ENCODE measurements at places on chromosomes 2 and 18. TPM values are rescaled to one million over a fixed set of nuclear protein-coding genes. Genes with fewer than 3 reads are reported as not detected.
A peak's percentile ranks its signal among the peaks of the same experiment; 100 is the strongest.

GNAL gene
- 2.9 TPM for total RNA-seq

IL1A gene
- 1.4 TPM for total RNA-seq

ST3GAL5 gene
- 10.4 TPM for total RNA-seq

ASPRV1 gene
- 2.2 TPM for total RNA-seq

L3MBTL4 gene
- total RNA-seq, result 14.9 TPM

FHOD3 gene
- 59.7 TPM for total RNA-seq

RNU2-63P gene
- not detected for total RNA-seq

FAM237A gene
- not detected for total RNA-seq

TUBA3E gene
- total RNA-seq, result not detected

WNT6 gene
- total RNA-seq, result 3.9 TPM

CDK5R2 gene
- not detected for total RNA-seq

CENPO gene
- 3.1 TPM for total RNA-seq

GPR39 gene
- total RNA-seq, result 7.7 TPM

TDRD15 gene
- 5.3 TPM for total RNA-seq

BMP10 gene
- 0.48 TPM for total RNA-seq

CCDC178 gene
- 5.5 TPM for total RNA-seq

DNA sequence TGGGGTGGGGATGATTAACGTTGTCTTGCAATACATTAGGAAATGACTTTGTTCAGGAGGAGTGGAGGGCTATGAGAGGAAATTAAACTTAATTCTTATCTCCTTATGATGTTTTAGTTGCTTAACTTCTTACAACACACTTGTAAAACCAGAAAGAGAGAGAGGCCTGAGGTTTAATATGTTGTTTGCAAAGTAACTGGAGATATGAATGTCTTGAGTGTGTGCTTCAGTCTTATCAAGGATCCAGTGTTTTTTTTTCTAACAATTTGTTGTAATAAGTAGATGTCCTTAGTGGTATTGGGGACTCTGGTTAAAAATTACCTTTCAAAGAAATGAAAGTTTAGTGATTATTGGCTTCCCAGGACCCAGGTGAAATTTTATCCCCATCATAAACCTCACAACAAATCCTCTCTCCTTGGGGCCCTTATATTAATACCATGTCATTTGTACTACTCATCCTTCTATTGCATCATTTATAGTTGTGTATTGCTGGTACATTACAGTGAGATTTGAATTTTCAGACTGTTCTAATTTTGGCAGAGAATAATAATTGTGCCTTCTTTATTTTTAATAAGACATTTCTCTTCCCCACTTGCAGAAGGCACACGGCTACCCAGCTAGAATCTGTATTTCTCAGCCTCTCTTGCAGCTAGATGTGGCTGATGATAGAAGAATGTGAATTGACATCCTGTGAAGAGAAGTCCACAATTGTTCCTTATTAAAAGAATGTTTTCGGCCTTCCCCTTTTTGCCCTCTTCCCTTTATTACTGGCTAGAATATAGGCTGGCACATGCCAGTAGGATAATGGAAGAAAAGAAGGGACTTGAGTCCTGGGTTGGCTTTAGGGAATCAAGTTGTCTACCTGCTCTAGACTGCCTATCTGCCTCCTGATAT, 91.9 kb upstream of the CXCR4 start:
- DNase-seq, result no peak

- no peak for DNase-seq
Measured at GRCh38 chr2:232353660-232354059, 24.9 kb upstream of the ALPP start.

GRCh38 chr2:83058683-83059082, 1400.4 kb downstream of the SUCLG1 start:
- DNase-seq, result no peak

DNA sequence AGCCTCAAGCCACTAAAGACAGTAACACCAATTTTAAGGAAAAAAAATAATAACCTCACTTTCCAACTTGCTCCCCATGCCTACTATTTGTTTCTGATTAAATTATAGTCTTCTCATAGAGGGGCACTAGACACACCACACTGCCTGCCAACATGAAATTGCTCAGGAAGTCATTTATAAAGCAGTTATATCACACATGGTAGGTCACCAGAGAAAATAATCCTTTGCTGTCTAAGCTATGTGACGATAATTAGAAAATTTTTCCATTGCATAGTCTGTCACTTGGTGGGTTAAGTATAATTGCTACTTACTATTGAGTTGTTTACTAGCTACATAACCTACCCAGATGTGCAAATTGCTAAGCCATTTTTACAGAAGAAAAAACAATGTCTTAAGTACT, 85.2 kb downstream of the INO80D start:
- DNase-seq, result no peak

DNA sequence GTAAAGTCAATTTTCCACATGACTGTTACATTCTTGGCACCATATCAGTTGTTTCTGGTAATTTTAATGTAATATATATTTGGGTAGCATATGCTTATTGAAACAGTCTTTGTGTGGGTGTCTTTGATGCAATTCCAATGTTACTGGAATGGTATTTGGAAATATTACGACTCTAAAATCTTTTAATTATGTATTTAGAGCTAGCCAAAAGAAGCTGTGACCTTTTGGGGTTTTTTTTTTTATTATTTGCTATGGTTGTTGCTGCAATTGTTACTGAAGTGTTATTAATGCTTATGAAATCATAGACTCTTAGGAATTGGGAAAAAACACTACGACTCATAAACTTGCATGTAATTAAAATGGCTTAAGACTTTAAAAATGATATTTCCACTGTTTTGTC, 95.9 kb downstream of the AOX1 start:
- no peak for DNase-seq

DNA sequence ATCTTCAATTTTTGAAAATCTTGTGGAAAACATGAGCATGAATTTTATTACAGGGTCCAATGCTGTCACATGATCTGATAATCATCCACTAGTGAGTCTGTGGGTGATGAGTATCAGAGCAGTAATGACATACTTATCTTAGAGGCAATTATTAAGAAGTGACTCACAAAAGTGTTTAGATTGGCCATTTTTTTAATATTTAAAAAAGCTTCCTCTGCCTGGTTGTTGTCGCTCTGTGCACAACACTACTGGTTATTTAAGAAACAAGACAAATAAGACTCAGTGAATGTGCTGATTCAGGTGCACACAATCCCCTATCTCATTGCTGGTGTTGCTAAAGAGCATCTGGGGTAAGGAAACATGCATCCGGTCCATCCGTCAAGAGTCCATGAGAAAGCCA, 665.8 kb upstream of the ZEB2 start:
- DNase-seq, result no peak

- DNase-seq, result no peak
Measured at GRCh38 chr2:99698896-99699295, 209.1 kb upstream of the REV1 start.

- no peak for DNase-seq
Measured at GRCh38 chr2:141820893-141821292, 309.9 kb downstream of the LRP1B start.

- DNase-seq, result no peak
Measured at GRCh38 chr2:8219631-8220355, 462.1 kb upstream of the ID2 start.

- DNase-seq, result no peak
Measured at GRCh38 chr18:58758046-58758445, 86.8 kb downstream of the MALT1 start.

- DNase-seq, result no peak
Measured at GRCh38 chr2:102289129-102289528, 22.2 kb upstream of the IL1RL1 start.

DNA sequence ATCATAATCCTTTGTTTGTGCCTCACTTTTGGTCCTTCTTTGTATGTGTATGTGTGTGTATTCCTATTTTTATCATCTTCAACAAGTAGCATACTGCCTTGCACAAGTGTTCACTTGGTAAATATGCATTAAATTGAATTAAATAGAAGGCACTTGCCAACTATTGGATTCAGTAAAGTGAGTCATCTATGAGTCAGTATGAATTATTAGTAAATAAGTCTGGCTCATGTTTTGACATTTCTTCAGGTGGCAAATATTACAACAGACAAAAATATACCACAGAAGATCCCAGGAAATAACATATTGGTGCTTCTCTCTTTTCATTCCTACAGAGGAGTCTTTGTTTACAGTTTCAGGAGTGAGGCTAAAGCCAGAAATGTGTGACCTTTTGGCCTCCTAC, 84.1 kb downstream of the CDK15 start:
- no peak for DNase-seq

DNA sequence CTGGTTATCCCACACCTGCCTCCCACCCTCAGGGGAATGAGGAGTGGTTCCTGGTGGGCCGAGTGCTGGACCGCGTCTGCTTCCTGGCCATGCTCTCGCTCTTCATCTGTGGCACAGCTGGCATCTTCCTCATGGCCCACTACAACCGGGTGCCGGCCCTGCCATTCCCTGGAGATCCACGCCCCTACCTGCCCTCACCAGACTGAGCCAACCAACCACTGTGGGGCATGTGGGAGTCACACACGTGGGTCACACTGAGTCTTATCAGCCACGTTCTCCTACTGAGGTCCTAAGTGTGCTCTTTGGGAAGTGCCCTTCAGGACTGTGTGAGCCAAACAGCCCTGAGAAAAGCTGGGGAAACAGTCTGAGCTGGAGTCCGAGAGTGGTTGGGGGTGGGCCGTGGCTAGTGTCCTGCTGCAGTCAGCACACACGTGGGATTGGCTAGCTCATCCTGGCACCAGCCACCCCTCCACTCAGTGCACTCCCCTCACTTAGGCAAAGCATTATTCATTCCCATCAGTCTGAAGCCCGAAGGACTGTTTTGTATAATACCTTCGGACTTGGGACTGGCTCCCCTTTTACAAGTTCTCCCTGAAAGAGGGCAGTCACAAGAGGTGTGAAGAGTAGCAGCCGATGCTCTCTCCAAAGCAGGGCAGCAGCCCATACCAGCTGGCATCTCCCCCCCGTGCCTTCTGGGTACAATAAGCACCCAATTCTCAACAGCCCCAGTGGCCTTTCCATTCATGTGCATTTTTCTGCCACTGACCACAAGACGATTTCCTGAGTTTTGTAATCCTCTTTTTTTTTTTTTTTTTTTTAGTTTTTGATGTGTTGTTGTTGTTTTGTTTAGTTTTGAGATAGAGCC, 4.6 kb downstream of the TIGD1 start:
- DNase-seq, result no peak

GRCh38 chr18:58135183-58135641, 91.2 kb downstream of the NEDD4L start:
- no peak for DNase-seq

GRCh38 chr2:80852079-80852807, 547.7 kb upstream of the LRRTM1 start:
- no peak for DNase-seq

- no peak for DNase-seq
Measured at GRCh38 chr2:174176898-174177297, 71.4 kb downstream of the OLA1 start.

GRCh38 chr2:141317986-141318385, 812.8 kb downstream of the LRP1B start:
- no peak for DNase-seq

- DNase-seq, result no peak
Measured at GRCh38 chr2:200223205-200223784, 83.2 kb upstream of the SPATS2L start.

GRCh38 chr2:545711-546650, 131.2 kb downstream of the TMEM18 start:
- DNase-seq, result no peak

GRCh38 chr2:166057370-166058164, 70.3 kb downstream of the SCN1A start:
- DNase-seq, result peak; percentile 18

GRCh38 chr18:62569081-62569655, 46.3 kb downstream of the ZCCHC2 start:
- DNase-seq, result no peak

- DNase-seq, result no peak
Measured at GRCh38 chr2:200534572-200534971, 8.6 kb downstream of the SGO2 start.

GRCh38 chr2:83595121-83595690, 863.9 kb downstream of the SUCLG1 start:
- DNase-seq, result peak; percentile 84

GRCh38 chr2:70381235-70381634, 79.4 kb upstream of the FAM136A start:
- no peak for DNase-seq

DNA sequence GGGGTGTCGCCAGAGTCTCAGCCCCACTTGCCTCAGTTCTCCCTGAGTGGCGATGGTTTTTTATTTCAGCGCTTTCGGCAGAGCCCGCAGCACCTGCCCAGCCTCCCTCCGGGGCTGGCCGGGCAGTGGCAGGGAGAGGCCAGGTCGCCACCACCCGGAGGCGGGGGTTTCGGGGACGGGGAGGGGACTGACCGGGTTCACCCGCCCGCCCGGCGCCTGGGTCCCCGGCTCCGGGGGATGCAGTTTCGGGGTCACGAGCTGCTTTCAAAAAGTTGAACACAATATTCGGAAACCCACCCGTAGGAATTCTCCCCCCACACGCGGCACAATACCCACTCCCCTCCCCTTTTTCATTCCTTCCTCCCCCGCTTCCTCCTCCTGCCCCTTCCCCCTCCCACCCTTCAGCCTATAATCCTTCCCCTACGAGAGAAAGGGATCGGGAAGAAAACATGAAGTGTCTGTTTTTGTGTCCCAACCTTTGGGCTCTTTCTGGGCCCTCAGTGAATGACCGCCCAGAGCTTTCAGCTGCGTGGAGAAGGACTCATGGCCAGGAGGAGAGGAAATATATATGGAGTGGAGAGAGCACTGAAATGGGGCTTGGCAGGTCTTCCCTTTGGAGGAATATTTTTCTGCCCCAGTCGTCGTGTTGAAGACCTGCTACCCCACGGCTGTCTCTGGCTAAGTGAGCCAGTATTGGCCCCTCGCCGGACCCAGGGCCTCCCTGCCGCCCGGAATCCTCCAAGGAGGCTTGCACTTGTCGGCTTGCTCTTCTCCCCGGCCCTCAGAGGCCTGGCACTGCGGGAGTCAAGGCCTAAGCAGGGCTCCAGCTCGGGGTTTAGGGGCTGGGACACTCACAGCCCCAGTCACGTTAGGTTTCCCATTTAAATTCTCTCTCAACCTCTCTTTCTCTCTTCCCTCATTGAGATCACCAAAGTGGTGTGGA, 2.1 kb upstream of the SIX3 start:
- DNase-seq, result no peak

- DNase-seq, result no peak
Measured at GRCh38 chr18:42640160-42640559, 475.3 kb downstream of the RIT2 start.

- DNase-seq, result no peak
Measured at GRCh38 chr2:224608104-224608503, 22.9 kb upstream of the CUL3 start.

DNA sequence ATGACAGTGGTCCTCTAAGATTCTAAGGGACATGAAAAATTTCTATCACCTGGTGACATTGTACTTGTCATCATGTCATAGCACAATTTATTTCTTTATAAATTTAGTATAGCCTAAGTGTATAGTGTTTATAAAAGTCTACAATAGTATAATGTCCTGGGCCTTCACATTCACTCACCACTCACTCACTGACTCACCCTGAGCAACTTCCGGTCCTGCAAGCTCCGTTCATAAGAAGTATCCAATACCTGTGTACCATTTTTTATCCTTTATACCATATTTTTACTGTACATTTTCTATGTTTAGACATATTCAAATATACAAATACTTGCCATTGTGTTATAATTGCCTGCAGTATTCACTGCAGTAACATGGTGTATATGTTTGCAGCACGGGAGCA, 72.8 kb upstream of the DSEL start:
- DNase-seq, result no peak
